HFFc6 (cell line): ENCODE measurements at places on chromosomes 13 and 19. TPM values are rescaled to one million over a fixed set of nuclear protein-coding genes. Genes with fewer than 3 reads are reported as not detected.

GRCh38 chr13:29943273-29943672 is 92.9 kb upstream of the UBL3 start:
- no peak for DNase-seq

DNA sequence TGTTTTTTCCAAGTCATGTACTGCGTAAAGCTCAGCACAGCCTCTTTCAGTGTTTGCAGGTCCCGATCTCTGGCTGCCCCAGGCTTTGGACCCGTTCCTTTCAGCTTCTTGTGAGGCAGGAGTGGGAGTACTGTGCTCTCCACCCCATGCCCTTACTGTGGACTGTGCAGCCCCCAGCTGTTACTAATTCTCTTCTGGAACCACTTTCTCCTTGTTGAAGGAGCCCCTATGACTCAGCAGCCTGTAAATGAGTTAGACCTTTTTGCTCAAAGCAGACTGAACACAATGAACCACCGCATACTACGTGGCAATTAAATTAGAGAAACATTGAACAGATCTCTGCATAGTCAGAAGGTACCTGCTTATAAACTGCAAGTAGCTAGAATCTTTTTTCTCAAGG is 39.0 kb downstream of the SERTM1 start:
- DNase-seq, result no peak

Gene ZNF565
- 3.1 to 4.1 TPM (median 3.4 TPM) in 3 replicates for total RNA-seq

Gene OR10H1
- total RNA-seq, result not detected in 2 replicates
